ENCODE measurements at places on chromosomes 6 and 20.

DNA sequence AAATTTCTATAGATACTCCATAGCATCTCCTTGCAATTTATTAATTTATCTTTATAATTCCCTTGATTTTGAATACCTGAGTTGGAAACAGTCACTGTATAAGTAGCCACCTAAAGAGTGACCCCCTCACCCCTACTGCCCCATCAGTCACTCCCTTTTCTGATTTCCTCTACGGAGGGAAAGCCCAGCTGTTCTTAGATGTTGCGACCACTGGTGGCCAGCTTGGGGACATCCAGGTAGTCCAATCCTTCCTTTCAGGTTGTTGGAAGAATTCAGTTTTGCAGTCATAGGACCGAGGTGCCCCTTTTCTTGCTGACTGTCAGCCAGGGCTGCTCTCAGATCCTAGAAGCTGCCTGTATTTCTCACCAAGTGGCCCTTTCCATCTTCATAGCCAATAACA is 87.8 kb downstream of the BMP6 start:
- DNase-seq = no peak

GRCh38 chr20:1513801-1514200 is 22.6 kb upstream of the SIRPB2 start:
- no peak for DNase-seq

DNA sequence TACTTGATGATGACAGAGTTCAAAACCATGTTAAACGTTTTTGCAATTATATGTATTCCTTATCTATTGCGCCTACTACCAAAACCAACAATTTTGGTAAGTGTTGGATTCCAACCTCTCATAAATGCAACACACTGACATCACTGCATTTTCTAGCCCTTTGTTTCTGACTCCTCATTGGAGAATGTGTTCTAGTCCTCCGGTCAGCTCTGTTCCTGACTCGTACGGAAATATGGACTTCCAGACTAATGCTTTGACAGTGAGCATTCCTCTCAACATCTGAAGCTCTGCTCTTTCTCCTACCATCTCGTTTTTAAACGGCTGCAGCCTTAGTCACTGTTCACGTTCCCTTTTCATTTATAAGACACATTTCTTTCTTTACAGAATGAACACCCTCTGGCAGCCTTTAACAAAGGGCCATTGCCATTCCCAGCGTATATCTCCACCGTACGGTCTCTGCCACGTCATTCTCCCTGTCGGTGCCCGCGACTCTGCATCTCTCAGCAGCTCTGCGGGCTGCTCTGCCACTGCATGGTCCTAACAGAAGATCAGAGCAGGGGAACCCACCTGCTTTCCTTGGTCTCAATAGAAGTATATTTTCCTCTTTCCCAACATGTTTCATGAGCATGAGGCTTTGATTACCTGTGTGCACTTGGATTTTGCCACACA is 103.0 kb upstream of the SYNDIG1 start:
- no peak for DNase-seq

GRCh38 chr6:82381278-82381677 is 17.7 kb downstream of the TPBG start:
- no peak for DNase-seq

- no peak for DNase-seq
Measured at GRCh38 chr6:30748851-30749540, 4.6 kb upstream of the IER3 start.

DNA sequence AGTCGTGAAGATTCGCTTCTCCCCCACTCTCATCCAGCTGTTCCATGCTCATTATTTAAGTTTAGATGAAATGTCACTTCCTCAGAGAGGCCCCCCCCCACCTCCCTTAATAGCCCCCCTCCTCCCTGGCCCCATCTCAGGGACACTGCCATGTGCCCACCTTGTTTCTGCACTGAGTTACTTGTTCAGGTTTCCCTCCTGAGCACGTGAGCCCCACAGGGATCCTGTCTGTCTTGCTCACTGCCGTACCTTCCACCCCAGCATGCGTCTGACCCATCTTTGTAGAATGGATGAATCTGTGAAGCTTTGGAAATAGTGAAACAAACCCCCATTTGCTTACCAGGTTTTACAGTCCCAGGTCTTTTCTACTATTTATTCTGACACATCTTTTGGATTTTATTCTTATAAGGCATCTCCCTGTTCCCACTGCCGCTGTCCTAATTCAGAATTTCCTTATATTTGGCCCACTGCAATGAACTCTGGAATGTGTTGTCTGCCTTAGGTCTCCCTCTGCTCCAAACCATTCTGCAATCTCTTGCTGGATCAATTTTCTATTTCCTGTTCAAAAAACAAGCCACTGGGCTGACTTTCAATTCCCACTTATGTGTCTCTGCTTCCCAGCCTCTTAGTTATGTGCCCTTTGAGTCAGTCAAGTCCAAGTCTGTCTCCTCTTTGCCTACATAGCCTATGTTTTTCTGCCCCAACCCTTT is 136.5 kb upstream of the ECI2 start:
- DNase-seq = no peak

DNA sequence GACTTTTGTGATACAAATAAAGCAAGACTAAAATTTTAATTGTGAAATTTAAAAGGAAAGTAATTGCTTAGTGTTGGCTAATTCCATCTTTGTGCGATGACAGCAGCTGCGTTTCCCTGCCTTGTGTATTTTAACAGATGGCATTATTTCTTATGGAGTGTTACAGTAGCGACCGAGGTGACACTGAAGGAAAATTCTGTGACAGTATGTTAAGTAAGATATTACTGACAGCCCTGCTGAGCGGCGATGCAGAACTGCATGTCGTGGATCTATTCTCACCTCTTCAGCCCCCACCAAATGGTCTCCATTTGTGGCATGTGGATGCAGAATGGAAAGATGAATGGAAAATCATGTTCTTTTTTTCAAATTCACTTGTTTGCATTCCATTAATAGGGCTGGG is 289.4 kb downstream of the RNF144B start:
- DNase-seq = no peak

Data from suprapubic skin (tissue), 4 donors.